NCI-H446 (cell line): ENCODE measurements at places on chromosomes 5 and 9.

DNA sequence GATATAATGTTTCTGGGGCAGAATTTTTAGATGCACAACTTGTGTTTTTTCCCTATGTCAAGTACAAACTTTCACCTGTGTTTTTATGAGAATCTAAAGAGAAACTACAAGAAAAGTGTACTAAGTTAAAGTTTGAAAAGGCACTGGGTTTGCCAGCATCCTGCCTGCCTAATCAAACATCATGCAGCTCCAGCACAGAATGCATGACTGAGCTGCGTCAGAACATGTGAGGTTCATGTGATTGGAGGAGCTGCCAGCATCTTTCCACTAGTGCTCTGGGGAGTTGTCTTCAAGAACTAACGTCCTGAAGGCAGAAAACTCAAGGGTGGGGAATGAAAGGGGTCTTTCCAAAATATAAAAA is 46.1 kb upstream of the RIC1 start:
- DNase-seq = no peak

GRCh38 chr5:170495825-170496661 is 7.8 kb upstream of the KCNIP1 start:
- DNase-seq = no peak

DNA sequence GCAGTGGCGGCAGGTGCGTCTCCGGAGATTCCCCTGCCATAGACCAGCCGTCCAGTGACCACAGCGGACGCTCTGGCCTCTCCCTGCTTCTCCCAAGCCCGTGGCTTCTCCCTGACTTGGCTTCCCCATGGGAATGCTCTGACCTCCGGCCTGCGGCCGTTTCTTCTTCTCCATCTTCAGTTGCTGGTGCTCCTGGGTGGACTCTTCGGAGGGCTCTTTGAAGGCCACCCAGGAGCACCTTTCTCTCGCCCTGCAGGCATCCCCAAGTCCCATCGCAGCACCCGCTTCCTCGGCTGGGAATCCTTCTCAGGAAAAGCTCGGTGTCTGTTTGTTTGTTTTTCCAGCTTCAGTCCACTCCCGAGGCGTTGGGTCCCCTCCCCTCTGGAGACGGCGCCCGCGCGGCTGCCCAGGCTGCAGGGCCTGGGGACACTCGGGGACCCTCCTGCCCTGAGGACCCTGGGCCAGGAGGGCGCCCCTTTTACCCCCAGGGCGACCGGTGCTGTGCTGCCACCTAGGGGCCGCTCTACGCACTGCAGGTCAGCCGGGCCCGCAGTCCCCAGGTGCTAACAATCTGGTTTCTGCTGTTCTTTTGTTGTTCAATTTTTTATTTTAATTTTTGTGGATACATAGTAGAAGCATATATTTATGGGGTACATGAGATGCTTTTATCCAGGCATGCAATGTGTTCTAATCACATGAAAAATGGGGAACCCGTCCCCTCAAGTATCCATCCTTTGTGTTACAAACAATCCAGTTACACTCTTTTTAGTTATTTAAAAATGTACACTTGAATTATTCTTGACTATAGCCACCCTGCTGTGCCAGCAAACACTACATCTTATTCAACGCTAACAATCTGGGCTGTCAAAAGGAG is 197.9 kb upstream of the ADAMTS16 start:
- DNase-seq = no peak

DNA sequence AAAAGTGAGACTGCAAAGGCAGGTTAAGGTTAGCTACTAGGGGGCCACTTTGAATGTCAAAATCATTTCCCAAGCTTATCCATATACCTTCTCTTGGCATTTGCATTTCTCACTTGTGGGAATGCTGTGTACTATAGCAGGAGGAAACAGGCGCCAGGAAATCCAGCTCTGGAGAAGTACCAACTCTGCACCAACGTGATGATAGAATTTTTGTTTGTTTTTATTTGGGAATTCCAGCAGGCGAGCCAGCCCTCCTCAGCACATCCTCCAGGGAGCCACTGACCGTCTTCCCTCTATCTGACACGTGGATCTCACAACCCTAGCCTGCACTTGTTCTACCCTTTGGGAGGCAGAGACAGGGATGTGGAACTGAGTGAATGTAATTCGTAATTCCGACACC is 318.0 kb downstream of the ACTL7B start:
- no peak for DNase-seq

DNA sequence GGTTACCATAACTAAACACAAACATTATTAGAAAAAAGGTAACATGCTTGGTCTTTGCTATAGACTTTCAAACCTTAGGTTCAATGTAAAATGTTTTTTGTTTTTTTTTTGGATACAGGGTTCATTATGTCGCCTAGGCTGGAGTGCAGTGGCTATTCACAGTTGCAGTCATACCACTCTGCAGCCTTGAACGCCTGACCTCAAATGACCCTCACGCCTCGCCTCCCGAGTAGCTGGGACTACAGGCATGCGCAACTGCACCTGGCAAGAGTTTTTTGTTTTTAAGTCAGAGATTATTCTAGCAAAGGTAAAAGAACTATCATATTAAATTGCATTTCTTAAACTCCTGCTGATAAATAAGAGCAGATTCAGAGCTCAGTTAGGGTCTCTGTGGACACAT is 55.1 kb upstream of the NR5A1 start:
- DNase-seq = no peak

DNA sequence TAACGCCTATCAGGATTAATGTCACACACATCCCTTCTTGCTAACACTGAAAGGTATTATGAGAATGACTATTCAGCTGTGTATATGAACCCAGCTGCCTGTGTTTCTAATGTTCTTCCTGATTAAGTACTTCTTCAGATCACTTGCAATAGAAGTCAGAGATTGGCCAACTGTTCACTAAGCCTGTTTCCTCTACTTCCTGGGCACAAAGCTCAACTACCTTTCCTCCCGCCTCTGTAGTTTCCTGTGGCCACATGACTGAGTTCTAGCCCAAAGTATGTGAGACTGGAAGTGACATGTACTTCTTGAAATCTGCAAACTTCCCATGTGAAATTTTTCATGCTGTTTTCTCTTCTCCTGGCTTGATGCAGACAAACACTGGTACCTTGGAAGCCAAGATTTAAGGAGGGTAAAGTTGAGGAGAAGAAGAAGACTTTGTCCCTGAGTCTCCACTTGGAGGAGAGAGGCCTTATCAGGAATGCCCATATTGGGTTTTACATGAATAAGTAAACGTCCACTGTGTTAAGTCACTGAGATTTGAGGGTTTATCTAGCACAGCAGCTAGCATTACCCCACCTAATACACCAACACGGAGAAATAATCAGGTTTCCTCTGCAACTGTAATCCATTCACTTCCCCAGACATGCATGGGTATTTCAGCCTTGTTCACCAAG is 58.6 kb downstream of the SLIT3 start:
- no peak for DNase-seq

DNA sequence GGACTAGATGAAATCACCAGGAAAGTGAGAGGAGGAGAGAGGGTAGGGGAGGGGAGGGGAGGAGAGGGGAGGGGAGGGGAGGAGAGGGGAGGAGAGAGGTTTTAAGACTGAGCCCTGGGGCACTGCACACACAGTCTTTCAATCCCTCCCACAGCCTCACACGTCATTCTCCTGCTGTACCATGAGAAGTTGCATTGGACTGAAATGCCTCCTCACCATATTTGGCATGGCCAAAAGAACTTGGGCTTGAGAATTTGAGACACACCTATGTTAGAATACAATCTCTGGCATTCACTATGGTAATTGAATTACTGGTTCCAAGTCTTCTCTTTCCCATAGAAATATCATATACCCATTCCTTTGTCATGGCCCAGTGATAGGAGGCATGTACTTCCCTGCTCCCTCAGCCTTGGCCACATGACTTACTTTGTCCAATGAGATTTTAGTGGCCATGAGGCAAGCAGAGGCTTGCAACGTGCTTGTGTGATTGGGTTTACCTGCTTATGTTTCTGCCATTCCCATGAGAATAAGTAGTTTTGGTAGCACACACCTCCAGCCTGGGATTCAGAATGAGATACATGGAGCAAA is 133.3 kb upstream of the SMARCA2 start:
- no peak for DNase-seq

GRCh38 chr5:9861666-9862256 is 231.6 kb upstream of the TAS2R1 start:
- no peak for DNase-seq

- DNase-seq = no peak
Observed at GRCh38 chr9:970151-970996, 6.1 kb upstream of the DMRT3 start.

DNA sequence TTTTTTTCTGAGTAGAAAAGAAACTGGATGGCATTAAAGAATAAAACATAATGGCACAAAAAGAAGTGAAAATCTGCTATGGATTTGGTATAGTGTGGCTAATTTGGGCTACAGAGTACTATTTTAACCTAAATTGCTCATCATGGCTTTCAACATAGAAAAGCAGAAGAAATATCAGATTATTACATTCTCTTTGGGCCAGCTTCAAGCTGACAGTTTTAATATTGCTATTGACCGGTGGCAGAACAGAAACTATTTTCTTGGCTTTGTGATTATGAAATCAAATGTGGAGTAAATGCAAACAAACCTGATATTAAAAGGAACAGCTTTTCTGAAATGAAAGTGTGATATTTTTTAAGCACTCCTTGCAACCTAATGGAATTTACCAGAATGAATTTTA is 301.5 kb downstream of the EPB41L4A start:
- no peak for DNase-seq

GRCh38 chr9:131125038-131125287 is 423 bp upstream of the NUP214 start:
- no peak for DNase-seq

- DNase-seq = no peak
Observed at GRCh38 chr5:77972469-77973252, 196.5 kb upstream of the TBCA start.

- DNase-seq = no peak
Observed at GRCh38 chr9:70285981-70286598, 27.3 kb downstream of the SMC5 start.
